ENCODE measurements at places on chromosomes 2 and 18.

GRCh38 chr2:113225263-113226259 lies 51.8 kb downstream of the PSD4 start:
- peak; percentile 21 for DNase-seq

- no peak for DNase-seq
These were observed 529 bp upstream of the MTA3 start for GRCh38 chr2:42567806-42568400.

DNA sequence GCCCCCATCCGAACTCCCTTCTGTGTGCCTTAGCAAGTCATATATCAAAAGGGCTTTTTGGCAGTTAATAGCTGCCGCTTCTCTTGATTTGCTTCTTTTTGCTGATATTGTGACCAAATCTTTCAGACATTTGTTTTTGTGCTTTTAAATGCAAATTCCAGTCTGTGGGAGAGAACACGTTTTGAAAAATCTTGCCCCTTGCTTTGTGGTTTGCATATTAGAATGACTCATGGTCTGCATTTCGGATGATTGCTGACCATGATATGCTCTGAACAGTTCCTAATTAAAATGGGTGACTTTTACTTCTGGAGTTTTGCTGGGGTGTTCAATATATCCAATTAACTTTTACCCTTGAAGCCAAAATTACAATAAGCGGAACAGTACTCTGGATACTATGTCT lies 58.2 kb upstream of the ST6GAL2 start:
- no peak for DNase-seq

- no peak for DNase-seq
These were observed 344.2 kb downstream of the ERBB4 start for GRCh38 chr2:212194396-212194795.

GRCh38 chr2:65016789-65017188 lies 27.6 kb downstream of the SLC1A4 start:
- DNase-seq, result no peak

- no peak for DNase-seq
These were observed 9.0 kb upstream of the RASGRP3 start for GRCh38 chr2:33467413-33467812.

GRCh38 chr2:132497591-132497990 lies 81.0 kb downstream of the GPR39 start:
- no peak for DNase-seq

GRCh38 chr2:178891265-178891958 lies 84.2 kb upstream of the TTN start:
- DNase-seq, result peak; percentile 46

- no peak for DNase-seq
These were observed 148.0 kb downstream of the HDAC4 start for GRCh38 chr2:239252801-239253200.

DNA sequence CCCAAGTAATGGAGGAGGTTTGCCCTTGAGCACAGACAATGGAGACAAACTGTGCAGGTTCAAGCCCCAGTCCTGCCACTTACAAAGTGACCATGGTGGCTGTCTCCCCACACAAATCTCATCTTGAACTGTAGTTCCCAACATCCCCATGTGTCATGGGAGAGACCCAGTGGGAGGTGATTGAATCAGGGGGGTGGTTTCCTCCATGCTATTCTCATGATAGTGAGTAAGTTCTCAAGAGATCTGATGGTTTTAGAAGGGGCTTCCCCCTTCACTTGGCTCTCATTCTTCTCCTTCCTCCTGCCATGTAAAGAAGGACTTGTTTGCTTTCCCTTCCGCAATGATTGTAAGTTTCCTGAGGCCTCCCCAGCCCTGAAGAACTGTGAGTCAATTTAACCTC lies 225.4 kb downstream of the TXNL1 start:
- no peak for DNase-seq

DNA sequence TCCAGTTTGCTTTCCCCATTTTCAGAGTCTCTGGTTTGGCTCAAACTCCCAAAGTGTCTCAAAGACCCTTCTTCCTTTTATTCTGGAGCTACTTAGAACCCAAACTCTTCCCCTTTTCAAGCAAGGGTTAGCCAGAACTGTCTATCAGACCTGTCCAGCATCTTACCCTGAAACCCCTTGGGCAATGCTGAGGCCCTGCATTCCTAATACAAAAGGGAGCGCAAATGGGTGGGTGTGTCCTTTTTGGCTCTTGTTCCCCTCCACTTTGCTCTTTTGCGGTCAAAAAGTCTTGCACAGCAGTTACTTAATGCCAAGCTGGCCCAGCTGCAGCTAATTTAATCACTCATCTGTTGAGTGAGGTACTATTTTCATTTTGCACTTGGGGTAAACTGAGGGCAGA lies 231.2 kb upstream of the FOSL2 start:
- no peak for DNase-seq

GRCh38 chr2:44707945-44708660 lies 233.4 kb upstream of the SIX3 start:
- DNase-seq, result no peak

DNA sequence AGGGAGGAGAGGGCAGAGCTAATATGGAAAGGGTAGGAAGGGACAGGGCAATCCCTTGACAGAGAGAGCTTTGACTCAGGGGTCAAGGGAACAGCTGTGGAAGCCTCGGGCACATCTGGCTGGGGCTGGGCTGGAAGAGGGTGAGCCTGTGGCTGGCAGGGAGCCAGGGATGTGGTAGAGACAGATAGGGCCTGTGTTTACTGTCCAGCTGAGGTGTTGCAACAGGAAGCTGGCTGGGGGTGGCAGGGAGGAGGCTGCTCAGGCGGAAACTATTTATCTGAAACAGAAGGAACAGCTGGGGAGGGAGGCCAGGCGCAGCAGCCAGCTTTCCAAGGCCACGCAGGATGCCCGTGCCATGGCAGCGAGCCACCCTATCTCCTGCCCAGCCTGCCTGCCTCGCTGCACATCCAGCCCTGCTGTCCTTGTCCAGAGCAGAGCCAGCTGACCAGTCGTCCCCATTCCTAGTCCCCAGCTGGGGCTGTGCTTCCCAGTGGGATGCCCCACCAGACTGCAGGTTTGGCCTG lies 264.7 kb downstream of the CYP26B1 start:
- DNase-seq, result peak; percentile 38

- DNase-seq, result no peak
These were observed 782 bp downstream of the FAM228B start for GRCh38 chr2:24123922-24124580.

DNA sequence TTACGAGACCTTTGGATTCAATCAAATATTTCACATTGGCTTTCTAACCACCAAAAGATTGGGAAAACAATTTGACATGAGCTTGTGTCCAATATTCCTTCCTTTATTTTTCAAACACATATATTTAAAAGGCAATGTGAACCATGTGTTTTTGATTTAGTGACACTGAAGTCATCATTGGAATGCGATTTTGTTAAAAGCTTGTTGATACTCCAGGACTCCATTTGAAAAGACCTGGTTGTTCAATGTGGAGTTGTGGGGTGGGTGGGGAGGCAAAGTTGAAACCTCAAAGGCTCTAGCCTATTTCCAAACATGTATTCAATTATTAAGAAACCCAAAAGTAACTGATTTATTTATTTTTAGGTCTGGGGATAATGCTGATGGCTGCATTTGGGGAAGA lies 114.1 kb upstream of the TRIB2 start:
- DNase-seq, result no peak

GRCh38 chr2:212528106-212528856 lies 10.3 kb downstream of the ERBB4 start:
- DNase-seq, result peak; percentile 25

- DNase-seq, result no peak
These were observed 10.8 kb downstream of the DAPL1 start for GRCh38 chr2:158805936-158806335.

DNA sequence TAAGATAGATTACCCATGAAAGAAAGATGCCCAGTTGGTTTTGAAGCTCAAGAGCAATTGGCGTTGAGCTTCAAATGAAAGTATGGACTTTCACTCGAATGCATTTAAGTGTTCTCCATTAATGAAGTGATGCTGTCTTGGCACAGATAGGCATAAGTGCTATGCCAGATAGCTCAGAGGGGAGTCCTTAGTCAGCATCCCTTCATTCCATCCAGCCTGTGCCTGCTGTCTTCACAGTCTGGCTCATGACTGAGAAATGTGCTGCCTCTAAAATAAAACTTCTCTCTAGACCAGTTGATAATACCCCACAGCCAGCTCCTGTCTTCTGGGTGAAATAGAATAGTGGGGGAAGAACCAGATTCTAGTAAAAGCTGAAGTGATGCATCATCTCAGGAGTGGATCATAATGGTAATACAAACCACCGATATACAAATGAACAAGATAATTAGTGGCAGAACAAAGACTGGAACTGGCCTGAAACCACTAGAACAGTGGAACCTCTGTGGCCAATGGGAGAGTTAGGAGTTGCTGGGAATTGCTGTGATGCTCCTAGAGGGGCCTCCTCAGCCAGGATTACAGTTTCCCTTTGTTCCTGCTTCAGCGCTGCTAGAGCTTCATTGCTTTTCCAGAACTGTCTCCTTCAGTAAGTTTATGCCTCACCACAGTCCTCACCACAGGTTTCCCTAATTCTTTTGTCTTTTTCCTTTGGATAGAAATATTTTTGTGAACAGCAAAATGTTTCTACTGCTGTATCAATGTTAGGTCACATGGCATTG lies 359.3 kb downstream of the KIAA1328 start:
- peak; percentile 95 for DNase-seq

DNA sequence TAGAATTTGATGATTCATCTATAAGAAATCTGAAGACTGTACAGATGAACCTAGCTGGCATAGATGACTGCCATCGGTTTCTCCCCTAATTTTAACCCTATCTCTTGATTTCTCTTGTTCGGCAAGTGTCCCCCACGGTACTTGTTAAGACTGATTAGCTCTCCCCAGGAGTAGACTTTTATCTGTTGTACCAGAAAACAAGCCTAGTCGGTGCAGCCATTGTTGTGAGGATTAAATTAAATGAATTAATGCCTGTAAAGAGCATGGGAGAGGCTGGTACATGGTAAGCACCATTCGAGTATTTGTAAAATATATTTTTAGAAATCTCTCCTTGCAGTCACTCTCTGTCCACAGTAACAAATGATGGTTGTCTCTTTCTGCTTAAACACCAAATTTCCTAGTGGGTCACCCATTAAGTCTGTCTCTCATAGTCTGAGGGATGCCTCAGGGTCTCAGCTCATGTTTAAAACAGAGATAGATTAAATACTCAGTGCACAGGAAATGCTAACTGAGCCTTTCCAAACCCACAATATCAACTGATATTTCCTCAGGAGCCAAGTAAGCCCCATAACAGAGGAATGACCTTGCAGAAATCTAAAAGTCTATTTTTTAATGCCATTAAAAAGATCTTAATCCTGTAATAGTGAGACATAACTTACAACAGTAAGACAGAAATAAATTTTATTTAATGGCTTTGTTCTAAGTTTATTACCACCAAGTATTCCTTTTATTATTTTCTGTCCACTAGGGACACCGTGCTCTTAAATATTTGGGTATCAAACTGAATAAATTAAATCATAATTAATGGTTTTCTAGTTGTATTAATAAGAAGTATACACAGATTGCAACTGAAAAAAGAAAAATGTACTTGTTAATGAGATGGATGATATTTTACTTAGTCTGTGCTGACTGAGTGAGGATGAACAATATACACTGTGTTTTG lies 2.9 kb upstream of the B4GALT6 start:
- no peak for DNase-seq

- no peak for DNase-seq
These were observed 70.9 kb upstream of the HS6ST1 start for GRCh38 chr2:128389388-128390086.

DNA sequence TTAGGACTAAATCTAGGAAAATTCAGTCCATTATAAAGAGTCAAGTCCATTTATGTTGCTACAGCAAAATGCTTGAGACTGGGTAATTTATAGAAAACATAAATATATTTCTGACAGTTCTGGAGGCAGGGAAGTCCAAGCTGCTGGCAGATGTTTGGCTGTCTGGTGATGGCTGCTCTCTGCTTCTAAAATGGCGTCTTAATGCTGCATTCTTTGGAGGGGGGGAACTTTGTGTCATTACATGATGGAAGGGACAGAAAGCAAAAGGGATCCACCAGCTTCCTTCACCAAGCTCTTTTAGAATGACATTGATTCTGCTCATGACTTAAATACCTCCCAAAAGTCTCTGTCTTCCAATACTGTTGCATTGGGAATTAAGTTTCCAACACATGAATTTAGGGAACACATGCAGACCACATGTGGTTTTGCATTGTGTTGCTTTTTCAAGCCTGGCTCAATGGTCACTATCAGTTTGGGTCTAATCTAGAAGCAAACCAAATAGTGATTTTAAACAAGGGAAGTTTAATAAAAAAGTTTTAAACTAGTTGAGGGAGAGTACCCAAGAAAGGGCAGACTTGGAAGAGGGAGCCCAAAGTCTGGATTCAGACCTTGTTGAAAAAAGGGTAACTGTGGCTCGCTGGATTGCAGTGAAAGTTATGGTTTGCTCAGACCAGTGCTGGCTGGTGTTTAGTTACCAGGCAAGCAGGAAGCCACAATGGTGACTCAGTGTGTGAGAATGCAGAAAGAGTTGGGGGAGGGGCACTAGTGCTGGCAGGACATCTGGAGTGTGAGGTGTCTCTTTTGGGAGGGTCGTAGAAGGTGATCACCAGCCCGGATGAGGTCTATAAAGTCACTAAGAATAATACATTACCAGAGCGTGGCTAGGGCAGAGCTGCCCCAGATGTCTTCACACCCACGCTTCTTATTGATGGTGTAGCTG lies 30.8 kb downstream of the C18orf54 start:
- no peak for DNase-seq

GRCh38 chr2:28439763-28440162 lies 47.1 kb downstream of the FOSL2 start:
- DNase-seq, result no peak

DNA sequence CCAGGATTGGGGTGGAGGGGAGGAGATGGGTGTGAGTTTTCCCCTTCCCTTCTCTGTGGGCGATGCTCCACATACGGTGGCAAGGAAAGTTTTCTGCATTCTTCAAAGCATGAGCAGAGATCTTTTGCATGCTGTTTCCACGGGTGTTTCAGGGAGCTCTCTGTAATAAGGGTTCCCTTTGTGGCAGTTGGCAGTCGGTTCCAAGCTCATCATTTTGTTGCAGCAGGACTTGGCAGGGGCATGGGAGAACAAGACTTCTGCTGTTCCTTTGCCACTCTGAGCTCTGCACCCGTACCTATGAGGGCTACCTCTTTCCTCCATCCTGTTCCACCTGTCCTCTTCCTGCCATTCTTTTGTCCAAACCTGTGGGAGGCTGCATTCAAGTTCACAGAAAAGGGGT lies 71.3 kb upstream of the SPRED2 start:
- no peak for DNase-seq

DNA sequence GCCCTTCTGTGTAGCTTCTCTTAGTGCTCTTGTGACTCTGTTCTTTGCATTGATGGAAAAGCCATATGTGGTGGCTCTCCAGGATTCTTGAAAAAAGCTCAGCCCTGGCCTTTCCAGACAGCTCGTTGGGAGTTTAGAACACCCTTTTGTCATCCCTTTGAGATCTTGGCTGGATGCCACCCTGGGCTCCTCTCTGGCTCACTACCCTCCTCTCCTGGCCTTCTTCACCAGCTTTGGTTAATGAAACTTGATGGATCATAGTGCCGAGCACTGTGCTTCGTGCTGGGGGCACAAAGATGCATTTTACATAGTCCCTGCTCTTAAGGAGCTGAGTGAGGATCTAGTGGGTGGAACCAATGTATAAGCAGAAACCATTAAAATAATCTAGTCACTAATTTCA lies 15.6 kb upstream of the FHOD3 start:
- DNase-seq, result no peak
